ENCODE measurements at places on chromosomes 6 and 20.

DNA sequence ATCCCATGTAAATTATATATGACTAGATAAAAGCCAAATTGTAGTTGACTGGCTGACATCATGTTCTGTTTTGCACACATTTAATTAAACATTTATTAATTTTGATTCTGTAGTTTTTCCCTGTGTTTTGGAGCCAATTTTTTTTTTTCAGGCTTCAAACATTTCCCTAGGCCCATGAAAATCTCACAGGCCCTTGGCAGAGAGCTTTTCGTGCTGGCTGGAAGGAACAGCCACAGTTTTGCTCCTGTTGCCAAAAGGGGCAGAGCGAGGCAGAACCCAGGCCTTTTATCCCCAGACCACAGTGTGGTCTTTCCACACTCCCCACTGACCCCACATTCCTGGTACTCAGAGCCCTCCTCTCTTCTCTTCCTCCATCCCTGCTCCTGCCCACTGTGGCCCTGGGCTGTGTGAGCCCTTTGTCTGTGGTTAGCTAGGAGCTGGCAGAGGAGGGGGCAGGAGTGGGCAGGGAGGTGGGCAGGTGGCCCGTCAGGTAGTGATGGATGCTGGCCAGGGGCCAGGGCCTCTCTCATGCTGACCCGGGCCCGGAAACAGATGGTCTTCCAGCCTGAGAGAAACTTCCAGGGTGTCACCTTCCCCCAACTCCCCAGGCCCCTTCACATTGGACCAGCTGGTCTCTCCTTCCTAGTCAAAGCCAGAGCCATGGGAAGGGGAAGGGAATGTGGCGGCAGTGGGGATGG, 19.4 kb upstream of the CCM2L start:
- H3K27me3 ChIP-seq, result peaks cover 23% of the 10 kb centered on the region
- H3K4me3 ChIP-seq, result no peak overlapping the region
- H3K27ac ChIP-seq, result no peak overlapping the region
- no peaks in the 10 kb centered on the region for H3K36me3 ChIP-seq
- DNase-seq, result no peak

DNA sequence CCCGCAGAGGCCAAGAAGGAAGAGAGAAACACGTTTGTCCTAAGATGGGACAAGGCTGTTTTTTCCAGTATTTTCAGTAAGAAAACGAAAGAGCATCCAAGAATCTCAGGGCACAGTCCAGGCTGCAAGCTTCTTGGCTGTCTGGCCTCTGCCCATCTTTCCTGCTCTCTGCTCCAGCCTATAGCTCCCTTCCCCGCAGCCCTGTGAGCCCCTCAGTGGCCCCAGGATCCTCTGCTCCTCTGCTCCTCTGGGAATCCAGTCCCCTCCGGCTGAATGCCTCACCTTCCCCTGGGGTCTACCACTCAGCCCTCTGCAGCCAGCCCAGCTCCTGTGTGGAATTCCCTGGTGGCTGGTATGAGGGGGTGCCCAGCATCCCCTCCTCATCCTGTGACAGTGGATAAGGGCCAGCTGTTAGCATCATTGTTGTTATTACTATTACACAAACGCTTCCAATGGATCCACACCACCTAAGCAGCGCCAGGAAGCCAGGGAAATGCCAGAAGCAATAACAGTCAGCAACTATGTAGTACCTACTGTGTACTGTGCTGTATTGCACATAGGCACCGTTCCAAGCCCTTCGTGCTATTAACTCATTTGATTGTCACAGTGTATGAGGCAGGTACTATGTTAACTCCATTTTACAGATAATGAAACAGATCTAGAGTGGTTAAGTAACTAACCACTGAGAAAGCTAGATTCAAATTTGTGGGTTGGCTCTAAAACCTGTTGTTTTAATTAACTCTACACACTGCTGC, 60.3 kb upstream of the PTPN1 start:
- H3K36me3 ChIP-seq, result no peaks in the 10 kb centered on the region
- H3K27ac ChIP-seq, result no peak overlapping the region
- no peaks in the 10 kb centered on the region for H3K27me3 ChIP-seq
- no peak overlapping the region for H3K4me3 ChIP-seq
- H3K4me1 ChIP-seq, result peaks cover 9% of the 10 kb centered on the region
- DNase-seq, result no peak

- H3K27ac ChIP-seq, result no peak overlapping the region
- H3K4me1 ChIP-seq, result peaks cover 15% of the 10 kb centered on the region
- H3K4me3 ChIP-seq, result no peak overlapping the region
- H3K36me3 ChIP-seq, result no peaks in the 10 kb centered on the region
Measured at GRCh38 chr20:1945660-1946059, 48.2 kb downstream of the PDYN start.

- H3K4me1 ChIP-seq, result peaks cover 4% of the 10 kb centered on the region
- H3K27ac ChIP-seq, result no peak within 1 kb of the TSS
- no peaks in the 10 kb centered on the region for H3K27me3 ChIP-seq
- H3K4me3 ChIP-seq, result peak within 1 kb of the TSS; percentile 31
- DNase-seq, result peak; percentile 30
Measured at GRCh38 chr6:146598772-146599405, at the start of gene ADGB. TSS of gene ADGB (plus strand) at chr6:146598972. CDS start at chr6:146599041, 69 bp downstream.

GRCh38 chr20:44495802-44496481, 20.3 kb downstream of the TTPAL start:
- no peaks in the 10 kb centered on the region for H3K27me3 ChIP-seq
- H3K4me3 ChIP-seq, result no peak overlapping the region
- peaks cover 10% of the 10 kb centered on the region for H3K4me1 ChIP-seq
- H3K27ac ChIP-seq, result peak overlapping the region; percentile 39

GRCh38 chr20:10115021-10115420, 80.2 kb downstream of the ANKEF1 start:
- H3K4me1 ChIP-seq, result no peaks in the 10 kb centered on the region
- H3K36me3 ChIP-seq, result no peaks in the 10 kb centered on the region

DNA sequence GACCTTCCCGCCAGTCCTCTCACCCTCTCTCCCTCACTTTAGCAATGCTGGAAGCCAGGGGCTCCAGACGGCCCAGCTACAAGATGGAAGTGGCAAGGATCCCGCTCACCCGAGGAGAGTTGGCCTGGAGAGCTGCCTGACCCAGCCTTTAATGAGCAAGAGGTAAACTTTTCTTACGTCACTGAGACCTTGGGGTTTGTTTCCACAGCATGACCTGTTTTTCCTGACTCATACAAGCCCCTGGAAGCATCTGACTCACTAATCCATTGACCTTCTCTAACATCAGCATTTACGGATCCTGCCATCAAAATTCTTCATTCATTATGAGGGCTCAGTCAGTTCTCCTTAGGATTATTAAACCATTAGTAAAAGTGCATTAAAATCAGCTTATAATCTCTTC, 120.4 kb downstream of the MYLK4 start:
- DNase-seq, result peak; percentile 30
- no peak overlapping the region for H3K4me3 ChIP-seq
- peak overlapping the region; percentile 94 for H3K27ac ChIP-seq

DNA sequence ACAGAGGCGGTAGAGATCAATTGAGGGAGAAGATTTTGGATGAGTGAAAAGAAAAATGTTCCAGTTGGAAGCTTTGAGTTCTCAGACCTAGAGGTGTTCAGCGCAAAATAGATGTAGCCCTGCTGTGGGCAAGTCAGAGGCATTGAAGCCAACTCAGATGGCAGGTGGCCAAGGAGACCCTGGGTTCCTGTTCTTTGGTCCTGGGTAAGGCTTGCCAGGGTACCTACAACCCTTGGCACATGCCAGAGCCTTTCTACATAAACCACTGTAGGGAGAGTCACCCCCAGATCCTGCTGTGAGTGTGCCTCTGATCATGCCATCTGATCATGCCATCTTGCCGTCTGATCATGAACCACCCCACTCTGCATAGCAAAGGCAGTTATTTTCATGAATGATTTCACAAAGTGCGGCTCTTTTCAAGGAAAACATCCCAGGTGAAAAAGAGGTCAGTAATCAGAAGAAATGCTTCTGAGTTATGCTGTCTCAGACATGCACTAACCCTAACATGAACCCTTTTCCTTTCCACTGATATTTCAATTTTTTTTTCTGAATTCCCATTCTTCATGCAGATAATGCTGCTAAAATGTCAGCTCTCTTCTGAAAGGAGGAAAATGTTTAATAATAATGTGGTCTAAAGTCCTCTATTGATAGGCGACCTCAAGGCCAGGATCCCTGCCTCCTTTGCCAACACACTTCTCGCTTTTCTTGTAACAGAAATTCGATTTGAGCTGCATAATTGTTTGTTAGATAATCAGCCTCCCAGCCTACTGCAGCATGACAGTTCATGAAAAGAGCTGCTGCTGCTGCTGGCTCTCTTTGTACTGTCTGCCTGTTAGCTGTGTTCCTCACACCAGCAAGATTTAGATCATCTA, 153.6 kb downstream of the MTHFD1L start:
- no peaks in the 10 kb centered on the region for H3K36me3 ChIP-seq
- no peaks in the 10 kb centered on the region for H3K4me1 ChIP-seq
- H3K4me3 ChIP-seq, result no peak overlapping the region
- H3K27ac ChIP-seq, result no peak overlapping the region

GRCh38 chr20:48178633-48179032, 393.4 kb upstream of the SULF2 start:
- DNase-seq, result no peak
- no peak overlapping the region for H3K27ac ChIP-seq
- H3K4me1 ChIP-seq, result no peaks in the 10 kb centered on the region
- H3K27me3 ChIP-seq, result no peaks in the 10 kb centered on the region
- H3K4me3 ChIP-seq, result no peak overlapping the region

DNA sequence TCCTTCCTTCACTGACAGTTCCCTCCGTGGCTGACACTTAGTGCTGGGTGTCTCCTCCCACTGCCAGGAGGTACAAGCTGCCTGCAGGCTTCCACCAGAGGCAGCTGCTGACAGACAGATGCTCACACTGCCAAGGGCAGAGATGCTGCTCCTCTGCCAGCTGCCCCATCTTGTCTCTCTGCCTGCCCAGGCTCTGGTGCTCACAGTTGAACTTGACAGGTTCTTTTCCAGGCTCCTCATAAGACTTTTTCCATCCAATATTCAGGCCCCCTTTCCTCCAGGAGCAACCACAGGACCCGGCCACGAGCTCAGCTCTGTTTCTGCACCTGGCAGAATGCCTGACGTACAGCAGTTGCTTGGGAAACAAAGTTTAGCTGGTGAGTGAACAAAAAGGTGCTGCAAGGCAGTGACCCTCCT, 79.8 kb downstream of the PSMB1 start:
- no peak for DNase-seq
- H3K36me3 ChIP-seq, result no peaks in the 10 kb centered on the region
- H3K27ac ChIP-seq, result no peak overlapping the region

- H3K27me3 ChIP-seq, result no peaks in the 10 kb centered on the region
- no peak for DNase-seq
- H3K4me1 ChIP-seq, result peaks cover 1% of the 10 kb centered on the region
- H3K36me3 ChIP-seq, result peaks cover 96% of the 10 kb centered on the region
- no peak overlapping the region for H3K4me3 ChIP-seq
Measured at GRCh38 chr6:161079566-161080262, 88.1 kb downstream of the MAP3K4 start.

GRCh38 chr6:22364306-22364705, 67.5 kb upstream of the PRL start:
- no peaks in the 10 kb centered on the region for H3K27me3 ChIP-seq
- no peak overlapping the region for H3K27ac ChIP-seq
- no peak overlapping the region for H3K4me3 ChIP-seq

DNA sequence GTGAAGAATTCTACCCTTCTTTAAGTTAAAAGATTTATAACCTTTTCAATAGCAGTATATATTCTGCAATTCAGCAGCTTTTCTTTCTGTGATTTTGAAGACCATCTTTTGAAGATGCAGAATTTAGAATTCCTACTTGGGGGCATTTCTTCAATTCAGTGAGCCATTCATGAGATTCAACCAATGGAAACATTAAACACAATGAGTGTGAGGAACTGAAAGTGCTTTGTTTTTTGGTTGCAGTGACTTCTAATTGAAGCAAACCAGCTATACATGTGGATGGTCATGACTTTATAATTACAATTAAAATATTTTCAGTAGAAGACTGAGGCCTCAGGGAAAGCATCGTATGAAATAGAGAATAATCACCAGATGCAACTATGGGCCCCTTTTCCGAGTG, 108.3 kb downstream of the CARMIL1 start:
- H3K27me3 ChIP-seq, result no peaks in the 10 kb centered on the region
- no peak overlapping the region for H3K27ac ChIP-seq
- H3K4me3 ChIP-seq, result no peak overlapping the region
- H3K4me1 ChIP-seq, result no peaks in the 10 kb centered on the region

DNA sequence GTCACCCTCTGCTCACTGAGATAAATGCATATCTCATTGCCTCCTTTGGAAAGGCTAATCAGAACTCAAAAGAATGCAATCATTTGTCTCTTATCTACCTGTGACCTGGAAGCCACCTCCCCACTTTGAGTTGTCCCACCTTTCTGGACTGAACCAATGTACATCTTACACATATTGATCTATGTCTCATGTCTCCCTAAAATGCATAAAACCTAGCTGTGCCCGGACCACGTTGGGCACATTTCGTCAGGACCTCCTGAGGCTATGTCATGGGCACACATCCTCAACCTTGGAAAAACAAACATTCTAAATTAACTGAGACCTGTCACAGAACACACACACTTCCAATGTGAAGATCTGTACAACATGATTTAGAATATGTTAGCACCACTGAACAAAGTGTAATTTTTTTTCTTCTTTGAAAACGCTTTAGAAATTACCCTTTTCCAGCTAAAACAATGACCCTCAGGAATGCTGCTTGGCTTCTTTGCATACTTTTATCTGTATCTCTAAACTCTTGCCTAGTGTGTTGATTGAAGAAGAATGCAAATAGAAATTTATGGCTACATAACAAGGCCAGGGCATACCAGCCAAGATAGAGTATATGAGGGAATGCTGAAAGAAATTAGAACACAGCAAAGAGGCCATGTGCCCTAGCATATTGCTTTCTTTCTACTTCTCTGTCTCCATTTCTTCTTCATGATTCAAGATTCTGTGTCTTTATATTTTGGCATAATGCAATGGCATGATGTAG, 84.6 kb upstream of the DST start:
- H3K4me1 ChIP-seq, result peaks cover 19% of the 10 kb centered on the region
- no peaks in the 10 kb centered on the region for H3K27me3 ChIP-seq
- H3K36me3 ChIP-seq, result no peaks in the 10 kb centered on the region
- no peak for DNase-seq
- no peak overlapping the region for H3K4me3 ChIP-seq

GRCh38 chr6:34543421-34543820, 12.7 kb downstream of the SPDEF start:
- no peak overlapping the region for H3K27ac ChIP-seq
- no peaks in the 10 kb centered on the region for H3K27me3 ChIP-seq
- no peaks in the 10 kb centered on the region for H3K36me3 ChIP-seq
- no peak for DNase-seq
- H3K4me1 ChIP-seq, result peaks cover 10% of the 10 kb centered on the region

DNA sequence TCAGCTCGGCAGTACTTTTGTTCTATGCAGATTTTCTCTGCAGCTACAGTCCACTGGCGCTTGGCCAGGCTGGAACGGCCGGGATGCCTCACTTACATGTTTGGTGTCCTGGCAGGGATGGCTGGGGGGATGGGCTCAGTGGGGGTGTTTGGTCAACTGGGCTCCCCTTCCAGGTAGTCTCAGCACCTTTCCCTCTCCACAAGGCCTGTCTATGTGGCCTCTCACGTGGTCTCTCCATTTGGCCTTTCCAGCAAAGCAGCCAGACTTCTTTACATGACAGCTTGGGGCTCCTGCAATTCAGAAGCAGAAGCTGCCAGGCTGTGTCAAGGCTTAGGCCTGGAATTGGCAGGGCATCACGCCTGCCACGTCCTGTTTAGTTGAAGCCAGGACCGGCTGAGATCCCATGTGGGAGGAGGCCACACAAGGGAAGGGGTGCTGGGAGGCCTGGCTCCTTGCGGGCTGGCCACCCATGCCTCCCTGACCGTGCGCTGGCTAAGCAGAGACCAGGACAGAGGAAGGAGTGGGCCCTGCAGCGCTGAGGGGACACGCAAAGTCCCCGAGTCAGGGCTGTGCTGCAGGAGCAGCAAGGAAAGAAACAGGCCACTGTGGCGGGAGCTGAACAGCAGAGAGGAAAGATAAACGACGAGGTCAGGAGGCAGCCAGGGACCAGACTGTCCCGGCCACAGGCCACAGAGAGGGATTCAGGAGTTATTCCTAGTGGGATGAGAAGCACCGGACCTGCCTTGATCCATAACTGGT, 38.9 kb downstream of the MGME1 start:
- H3K4me1 ChIP-seq, result peaks cover 10% of the 10 kb centered on the region
- no peaks in the 10 kb centered on the region for H3K36me3 ChIP-seq
- DNase-seq, result peak; percentile 40
- no peak overlapping the region for H3K27ac ChIP-seq
